MM.1S (cell line): ENCODE measurements at places on chromosomes 5 and 9.

DNA sequence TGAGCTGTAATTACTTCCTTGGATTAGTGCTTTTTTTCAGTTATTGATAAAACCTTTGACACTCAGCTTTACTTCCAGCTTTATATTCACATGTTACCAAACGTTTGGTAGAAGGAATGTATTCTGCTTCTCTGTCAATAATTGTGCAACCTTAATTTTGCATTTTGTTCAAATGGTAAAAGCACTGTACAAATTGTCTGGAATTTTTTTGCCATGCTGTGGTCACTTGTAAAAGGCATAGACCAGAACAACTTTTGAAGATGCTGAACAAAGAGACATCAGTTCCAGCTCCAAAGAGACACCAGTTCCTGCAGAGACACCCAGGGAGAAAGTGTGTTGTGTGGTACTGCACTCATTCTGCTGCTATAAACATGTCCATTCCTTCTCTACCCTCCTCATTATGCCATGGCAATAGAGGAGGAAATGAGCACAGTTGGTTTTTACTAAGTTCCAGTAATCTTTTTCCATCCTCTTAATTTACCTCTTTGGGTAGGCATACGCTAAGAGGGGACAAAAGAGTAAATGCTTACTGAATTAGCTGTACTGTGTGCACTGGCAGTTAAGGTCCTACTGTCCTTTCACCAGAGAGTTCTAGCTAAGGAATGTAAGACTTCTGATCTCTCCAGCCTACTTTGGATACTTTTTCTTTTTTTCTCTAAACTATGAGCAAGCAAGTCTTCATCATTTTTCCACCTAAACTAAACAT, 387.4 kb downstream of the FGF10 start:
- DNase-seq, result no peak

GRCh38 chr5:180053061-180053602, 18.4 kb downstream of the RNF130 start:
- DNase-seq, result no peak

DNA sequence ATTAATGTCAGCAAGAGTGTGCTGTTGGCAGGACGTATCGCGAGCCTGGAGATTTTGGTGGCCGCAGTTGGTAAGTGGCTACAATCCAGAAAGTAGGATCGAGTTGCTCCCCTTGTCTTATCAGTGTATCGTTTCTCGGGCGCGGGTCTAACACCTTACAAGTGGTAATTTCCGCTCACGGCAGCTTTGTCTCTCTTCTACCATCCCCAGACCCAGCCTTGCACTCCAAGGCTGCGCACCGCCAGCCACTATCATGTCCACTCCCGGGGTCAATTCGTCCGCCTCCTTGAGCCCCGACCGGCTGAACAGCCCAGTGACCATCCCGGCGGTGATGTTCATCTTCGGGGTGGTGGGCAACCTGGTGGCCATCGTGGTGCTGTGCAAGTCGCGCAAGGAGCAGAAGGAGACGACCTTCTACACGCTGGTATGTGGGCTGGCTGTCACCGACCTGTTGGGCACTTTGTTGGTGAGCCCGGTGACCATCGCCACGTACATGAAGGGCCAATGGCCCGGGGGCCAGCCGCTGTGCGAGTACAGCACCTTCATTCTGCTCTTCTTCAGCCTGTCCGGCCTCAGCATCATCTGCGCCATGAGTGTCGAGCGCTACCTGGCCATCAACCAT, 1.1 kb downstream of the PTGER4 start:
- DNase-seq, result no peak

DNA sequence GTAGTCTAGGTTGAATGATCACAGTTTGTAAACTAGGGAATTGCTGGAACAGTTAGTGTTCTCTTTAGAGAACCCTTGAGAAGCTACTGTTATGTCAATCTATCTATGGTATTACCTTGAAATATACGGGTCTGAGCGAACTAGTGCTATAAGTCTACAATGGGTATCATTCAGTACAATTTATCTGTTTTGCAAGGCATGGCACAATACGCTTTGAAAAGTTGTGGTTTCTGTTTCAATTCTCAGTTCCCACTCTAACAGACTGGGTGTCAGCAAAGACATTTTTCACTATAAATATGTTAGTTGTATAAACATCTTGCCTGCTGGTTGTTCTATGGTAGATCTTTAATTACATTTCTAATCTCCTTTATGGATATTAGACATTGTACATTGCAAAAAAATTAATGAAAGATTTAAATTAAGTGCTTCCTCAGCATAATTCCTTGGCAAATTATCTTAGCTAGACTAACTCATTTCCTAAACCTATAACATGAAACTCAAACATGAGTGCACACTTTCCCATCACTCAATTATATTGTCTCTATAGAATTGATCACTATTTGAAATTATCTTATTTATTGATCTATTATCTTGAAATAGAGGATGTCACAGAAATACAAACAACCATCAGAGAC, 24.9 kb upstream of the SLCO6A1 start:
- peak; percentile 85 for DNase-seq

GRCh38 chr9:38347946-38348345, 44.6 kb upstream of the ALDH1B1 start:
- no peak for DNase-seq

DNA sequence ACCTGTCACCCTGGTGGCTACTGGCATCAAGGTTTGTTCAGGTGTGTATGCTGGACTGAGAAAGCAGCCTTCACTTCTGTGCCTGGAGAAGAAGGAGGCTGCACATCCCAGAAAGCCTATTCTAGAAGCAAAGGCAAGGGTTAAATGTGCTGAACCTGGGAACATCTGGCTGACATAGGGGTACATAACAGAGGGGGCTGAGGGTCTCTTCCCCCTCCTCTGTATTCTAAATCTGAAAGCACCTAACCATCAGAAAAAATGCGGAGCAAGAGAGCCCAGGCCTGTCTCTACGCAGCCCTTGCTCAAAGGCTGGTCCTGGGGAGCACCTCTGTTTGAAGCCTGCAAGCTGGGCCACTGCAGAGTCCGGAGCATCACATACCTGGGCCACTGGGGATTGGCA, 53.2 kb upstream of the FSTL4 start:
- no peak for DNase-seq

- peak; percentile 96 for DNase-seq
Observed at GRCh38 chr9:129021091-129021490, 7.0 kb downstream of the SH3GLB2 start.

- DNase-seq, result peak; percentile 21
Observed at GRCh38 chr9:124480621-124480981, 26.6 kb downstream of the NR5A1 start.

DNA sequence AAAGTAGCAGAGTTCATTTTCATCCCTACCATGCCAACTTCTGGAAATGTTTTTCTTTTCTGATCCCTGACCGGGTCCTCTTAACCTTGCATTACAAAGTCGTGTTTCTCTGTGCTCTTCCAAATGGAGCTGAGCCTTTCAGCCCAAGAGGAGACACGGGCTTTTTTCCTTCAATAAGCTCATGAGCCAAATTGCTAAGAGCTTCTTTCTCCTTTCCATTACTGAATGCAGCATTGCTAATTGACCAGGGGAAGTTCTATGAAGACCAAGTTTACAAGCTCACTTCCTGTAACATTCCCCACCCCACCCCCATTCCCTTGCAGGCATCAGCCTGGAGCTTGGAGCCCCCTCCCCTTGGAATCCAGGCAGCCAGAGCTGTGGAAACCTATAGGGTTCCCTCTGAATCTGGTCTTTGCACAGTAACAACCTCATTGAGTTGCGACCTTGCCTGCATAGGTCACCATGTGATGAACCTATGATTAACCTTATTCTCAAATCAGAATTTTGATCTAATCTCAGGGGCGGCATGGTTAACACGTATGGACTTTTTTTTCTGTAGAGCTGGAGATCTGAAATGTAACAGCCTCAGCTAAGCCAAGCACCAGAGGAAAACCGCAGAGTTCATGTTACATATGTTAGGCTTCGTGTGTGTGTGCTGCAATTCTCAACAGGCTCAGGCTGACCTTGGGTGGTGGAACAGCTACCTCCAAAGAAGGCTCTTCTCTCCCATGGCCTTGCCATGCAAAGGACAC, 395.7 kb upstream of the ZNF462 start:
- no peak for DNase-seq

DNA sequence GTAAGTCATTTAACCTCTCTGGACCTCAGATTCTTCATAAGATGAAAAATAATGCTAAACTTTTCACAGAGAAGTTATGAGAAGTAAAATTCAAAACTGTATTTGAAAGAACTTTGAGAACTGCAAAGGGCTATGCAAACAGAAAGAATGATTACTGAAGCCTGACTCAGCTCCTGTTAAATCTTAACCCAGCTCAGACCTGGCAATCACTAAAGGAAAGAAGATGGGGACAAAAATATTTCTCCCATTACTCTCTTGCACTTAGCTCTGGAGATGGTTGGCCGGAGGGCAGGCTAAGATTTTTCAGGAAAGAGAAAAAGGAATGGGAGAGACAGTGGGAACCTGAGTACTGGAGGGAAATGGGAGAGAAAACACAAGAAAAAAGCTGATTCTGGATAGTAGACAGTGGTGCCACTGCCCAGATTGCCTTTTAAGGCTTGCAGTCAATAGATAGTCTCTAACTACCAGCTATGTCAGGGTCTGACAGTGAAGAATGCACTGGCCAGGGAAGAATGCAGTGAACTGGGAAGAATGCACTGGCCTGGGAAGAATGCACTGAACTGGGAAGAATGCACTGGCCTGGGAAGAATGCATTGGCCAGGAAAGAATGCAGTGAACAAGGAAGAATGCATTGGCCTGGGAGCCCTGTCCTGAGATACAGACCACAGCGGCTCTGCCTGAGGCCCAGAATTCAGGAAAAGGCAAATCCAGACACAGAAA, 25.2 kb upstream of the CEMIP2 start:
- DNase-seq, result no peak

- no peak for DNase-seq
Observed at GRCh38 chr9:135662758-135663450, at the start of gene LCN9. Gene LCN9 (plus strand): TSS chr9:135663309. CDS start chr9:135663322, 13 bp downstream.

- no peak for DNase-seq
Observed at GRCh38 chr9:121354141-121354540, 15.9 kb downstream of the STOM start.

- no peak for DNase-seq
Observed at GRCh38 chr5:151772846-151773561, 1.2 kb downstream of the G3BP1 start.

DNA sequence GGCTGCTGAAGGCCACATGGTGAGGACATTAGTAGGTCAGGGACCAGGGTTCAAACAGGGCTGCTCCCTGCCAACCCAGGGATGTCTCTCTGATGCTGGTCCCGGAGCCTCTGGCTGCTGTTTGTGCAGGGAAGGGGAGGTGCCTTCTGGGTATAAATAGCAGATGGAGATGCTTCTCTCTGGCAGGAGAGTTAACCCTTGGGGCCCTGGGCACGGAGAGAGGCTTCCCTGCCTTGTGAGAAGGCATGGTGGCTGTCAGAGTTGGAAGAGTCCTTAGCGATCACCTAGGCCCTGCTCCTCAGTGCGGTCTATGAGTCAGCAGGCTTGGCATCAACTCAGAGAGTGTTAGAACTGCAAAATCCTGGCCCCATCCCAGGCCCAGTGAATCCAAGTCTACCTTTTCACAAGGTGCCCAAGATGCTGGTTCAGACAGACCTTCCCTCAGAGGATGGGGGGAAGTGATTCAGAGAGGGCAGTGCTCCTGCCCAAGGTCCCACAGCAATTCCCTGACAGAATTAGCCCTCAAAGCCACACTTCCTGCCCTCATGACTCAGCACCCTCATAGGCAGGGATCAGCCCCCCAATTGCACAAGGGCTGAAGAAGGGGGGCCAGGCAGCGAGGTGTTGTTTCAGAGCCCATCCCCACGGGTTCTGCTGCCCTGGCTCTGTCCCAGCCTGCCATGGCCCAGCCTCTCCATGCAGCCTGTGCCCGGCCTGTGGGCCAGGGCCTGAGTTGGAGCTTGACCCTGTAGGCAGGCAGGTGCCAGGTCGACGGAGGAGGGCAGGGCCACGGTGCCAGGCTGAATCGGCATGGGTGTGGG, 25.6 kb downstream of the CAMK2A start:
- no peak for DNase-seq

DNA sequence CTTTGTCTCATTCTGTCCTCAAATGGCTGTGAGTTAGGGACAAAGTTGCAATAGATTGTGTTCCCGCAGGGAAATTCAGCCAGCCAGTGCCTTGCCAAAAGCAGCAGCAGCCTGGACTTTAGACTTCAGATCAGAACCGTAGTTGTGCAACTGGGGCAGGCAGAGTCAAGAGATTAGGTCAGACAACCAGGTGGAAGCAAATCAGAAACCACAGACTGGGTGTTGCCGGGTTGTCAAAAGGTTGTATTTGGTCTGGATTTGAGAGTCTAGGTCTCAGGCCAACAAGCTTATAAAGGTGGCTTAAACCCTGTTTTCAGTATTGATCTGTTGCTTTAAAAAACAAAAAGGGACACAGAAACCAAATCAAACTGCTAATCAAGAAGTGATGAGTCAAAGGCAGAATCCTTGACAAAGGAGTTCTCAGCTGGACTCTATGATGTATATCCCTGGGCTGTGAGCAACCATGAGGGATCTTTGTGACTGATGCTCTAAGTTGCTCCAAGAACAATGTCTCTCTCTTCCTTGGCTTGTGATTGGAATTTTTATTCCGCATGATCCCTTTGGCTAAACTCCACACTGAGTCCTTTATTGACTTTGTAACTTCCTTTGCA, 20.9 kb downstream of the RFK start:
- DNase-seq, result no peak

DNA sequence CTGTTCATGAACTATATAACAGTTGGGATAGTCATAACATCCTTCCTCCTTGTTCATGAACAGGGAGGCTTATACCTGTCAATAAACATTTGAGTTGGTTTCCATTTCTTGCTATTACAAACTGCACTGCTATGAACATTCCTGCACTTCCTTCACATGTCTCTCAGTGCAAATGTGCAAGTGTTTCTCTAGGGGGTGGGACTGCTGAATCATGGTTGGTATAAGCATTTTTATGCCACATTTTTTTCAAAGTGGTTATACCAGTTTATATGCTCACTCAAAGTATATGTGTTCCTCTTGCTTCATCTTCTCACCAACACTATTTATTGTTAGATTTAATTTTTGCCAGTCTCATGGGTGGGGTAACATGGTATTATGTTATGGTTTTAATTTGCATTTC, 25.8 kb upstream of the TPD52L3 start:
- DNase-seq, result no peak

DNA sequence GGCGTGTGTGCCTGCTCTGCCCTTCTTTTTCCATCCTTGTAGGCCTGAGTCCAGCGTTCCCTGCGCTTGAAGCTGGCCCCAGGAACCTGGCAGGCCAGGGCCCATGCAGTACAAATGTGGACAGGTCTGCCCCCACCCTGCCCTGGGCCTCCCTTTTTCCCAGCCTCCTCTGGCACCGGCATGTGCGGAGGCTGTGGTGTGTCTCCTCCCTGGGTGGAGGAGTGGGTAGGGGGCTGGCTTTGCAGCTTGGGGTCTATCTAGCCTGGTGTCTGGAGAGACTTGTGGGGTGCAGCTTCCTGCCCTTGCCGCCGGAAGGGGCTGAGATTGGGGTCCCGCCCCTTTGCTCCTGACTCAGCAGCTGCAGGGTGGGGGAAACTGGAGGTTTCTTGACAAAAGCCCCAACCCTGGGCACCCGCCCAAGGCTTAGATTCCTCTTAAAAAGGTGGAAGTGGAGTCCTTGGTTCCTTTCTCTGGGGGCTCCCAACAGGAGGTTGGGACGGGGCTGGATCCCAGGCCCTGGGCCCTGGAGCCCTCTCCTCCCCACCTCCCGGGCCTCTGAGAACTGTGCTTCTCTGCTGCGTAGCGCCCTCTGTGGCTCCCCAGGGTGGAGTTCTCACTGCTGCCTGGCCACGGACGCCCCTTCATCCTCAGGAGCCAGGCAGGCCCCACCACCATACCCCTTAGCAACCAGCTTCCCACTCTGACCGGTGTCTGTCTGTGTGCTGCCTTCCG, 18.0 kb downstream of the RXRA start:
- no peak for DNase-seq
